Mesangial cell (primary cell): ENCODE measurements at places on chromosomes 7 and 10. TPM values are rescaled to one million over a fixed set of nuclear protein-coding genes. Genes with fewer than 3 reads are reported as not detected.

The DYDC2 gene
- not detected in 2 replicates for total RNA-seq

The CACNB2 gene
- total RNA-seq, result not detected in 2 replicates

The C7orf57 gene
- 0.13 and 0.16 TPM in 2 replicates for total RNA-seq

The CRTAC1 gene
- total RNA-seq, result 0.65 and 1.4 TPM in 2 replicates

The GATA3 gene
- total RNA-seq, result 0.76 TPM in 1 of 2 replicates, not detected in the other

The MSS51 gene
- 0.76 and 0.81 TPM in 2 replicates for total RNA-seq

The PLCE1 gene
- 4.4 and 5.2 TPM in 2 replicates for total RNA-seq

The CHST3 gene
- total RNA-seq, result 31.9 and 45.5 TPM in 2 replicates

The POLR3A gene
- 13.7 and 17.6 TPM in 2 replicates for total RNA-seq

The TWIST1 gene
- 1.1 and 4.6 TPM in 2 replicates for total RNA-seq

The FOXI2 gene
- not detected in 2 replicates for total RNA-seq

The CC2D2B gene
- total RNA-seq, result 0.25 TPM in 1 of 2 replicates, not detected in the other

The IRF5 gene
- total RNA-seq, result 5.4 and 13.3 TPM in 2 replicates

The IKZF1 gene
- under 0.01 TPM in 1 of 2 replicates, not detected in the other for total RNA-seq

The TMEM120A gene
- total RNA-seq, result 14.7 and 17.0 TPM in 2 replicates

The PRSS37 gene
- total RNA-seq, result not detected in 2 replicates

The SPRN gene
- 0.16 and 0.38 TPM in 2 replicates for total RNA-seq

The ASB15 gene
- not detected in 2 replicates for total RNA-seq

The FKBP6 gene
- total RNA-seq, result 0.16 TPM in 1 of 2 replicates, not detected in the other

The LRRC4 gene
- 0.16 and 1.0 TPM in 2 replicates for total RNA-seq

The AGMO gene
- total RNA-seq, result 0.13 TPM in 1 of 2 replicates, not detected in the other

The C10orf53 gene
- not detected in 2 replicates for total RNA-seq

The FBXO24 gene
- 0.33 and 0.89 TPM in 2 replicates for total RNA-seq

The ANKMY2 gene
- total RNA-seq, result 13.2 and 14.3 TPM in 2 replicates

The C10orf62 gene
- 0.13 TPM in 1 of 2 replicates, not detected in the other for total RNA-seq
